ENCODE measurements at places on chromosomes 16 and 17. TPM values are rescaled to one million over a fixed set of nuclear protein-coding genes. Genes with fewer than 3 reads are reported as not detected.

PRR15L gene
- polyA plus RNA-seq = not detected

FOXJ1 gene
- not detected for polyA plus RNA-seq

QPRT gene
- polyA plus RNA-seq = 16.0 TPM

DLX3 gene
- not detected for polyA plus RNA-seq

KRT17 gene
- polyA plus RNA-seq = 4.9 TPM

ANKS3 gene
- polyA plus RNA-seq = 15.0 TPM

DNAH9 gene
- polyA plus RNA-seq = not detected

TAT gene
- polyA plus RNA-seq = not detected

PLLP gene
- polyA plus RNA-seq = 0.10 TPM

GRIN2A gene
- polyA plus RNA-seq = not detected

GJC1 gene
- polyA plus RNA-seq = 20.6 TPM

HASPIN gene
- polyA plus RNA-seq = 1.3 TPM

ESRP2 gene
- 0.01 TPM for polyA plus RNA-seq

SEPTIN12 gene
- not detected for polyA plus RNA-seq

TEX19 gene
- 0.04 TPM for polyA plus RNA-seq

ZNF597 gene
- 1.6 TPM for polyA plus RNA-seq

CDR2 gene
- polyA plus RNA-seq = 128 TPM

PER1 gene
- 5.5 TPM for polyA plus RNA-seq

TMEM235 gene
- not detected for polyA plus RNA-seq

OTOP2 gene
- polyA plus RNA-seq = not detected

FN3K gene
- 1.6 TPM for polyA plus RNA-seq

TM4SF5 gene
- polyA plus RNA-seq = not detected

TCAP gene
- polyA plus RNA-seq = 0.12 TPM

BAIAP2 gene
- 9.6 TPM for polyA plus RNA-seq

EIF4A3 gene
- polyA plus RNA-seq = 103 TPM

CORO1A gene
- polyA plus RNA-seq = 4.2 TPM

CLDN7 gene
- polyA plus RNA-seq = 0.84 TPM

C17orf78 gene
- polyA plus RNA-seq = not detected

TVP23A gene
- polyA plus RNA-seq = not detected

SCGB1C2 gene
- polyA plus RNA-seq = not detected

C1QTNF1 gene
- polyA plus RNA-seq = 15.4 TPM
